ENCODE measurements at places on chromosomes 1 and 21. TPM values are rescaled to one million over a fixed set of nuclear protein-coding genes. Genes with fewer than 3 reads are reported as not detected.

S100A2 gene
- total RNA-seq: not detected

RGS1 gene
- 18.1 TPM for total RNA-seq

ETV3L gene
- total RNA-seq: not detected

OR2AK2 gene
- 0.78 TPM for total RNA-seq

SPRR3 gene
- 1.6 TPM for total RNA-seq

GPR157 gene
- total RNA-seq: 0.47 TPM
